Uterus (tissue), 4 donors: ENCODE measurements at places on chromosomes 2 and 18.

GRCh38 chr2:41989501-41990180 lies 58.2 kb upstream of the PKDCC start:
- H3K4me3 ChIP-seq = no peak overlapping the region
- H3K27me3 ChIP-seq = no peaks in the 10 kb centered on the region
- H3K27ac ChIP-seq = no peak overlapping the region
- no peak for DNase-seq
- no peaks in the 10 kb centered on the region for H3K4me1 ChIP-seq
- H3K36me3 ChIP-seq = no peaks in the 10 kb centered on the region

- no peak for DNase-seq
- H3K4me3 ChIP-seq = no peak overlapping the region
- peaks cover 12% of the 10 kb centered on the region for H3K4me1 ChIP-seq
- peaks cover 14% of the 10 kb centered on the region for H3K27me3 ChIP-seq
- no peak overlapping the region for H3K27ac ChIP-seq
- H3K36me3 ChIP-seq = no peaks in the 10 kb centered on the region
These were observed 1.2 kb upstream of the CHRND start for GRCh38 chr2:232524771-232525170.

GRCh38 chr2:189516546-189516945 lies 64.0 kb downstream of the SLC40A1 start:
- no peaks in the 10 kb centered on the region for H3K36me3 ChIP-seq
- no peak for DNase-seq
- no peak overlapping the region for H3K27ac ChIP-seq
- peaks cover 17% of the 10 kb centered on the region for H3K4me1 ChIP-seq

GRCh38 chr2:80429251-80429650 lies 124.7 kb upstream of the LRRTM1 start:
- H3K27ac ChIP-seq = no peak overlapping the region
- H3K4me1 ChIP-seq = no peaks in the 10 kb centered on the region
- H3K4me3 ChIP-seq = no peak overlapping the region
- H3K27me3 ChIP-seq = no peaks in the 10 kb centered on the region

GRCh38 chr18:75215663-75216062 lies 5.1 kb downstream of the TSHZ1 start:
- H3K4me1 ChIP-seq = peaks cover 4% of the 10 kb centered on the region
- H3K36me3 ChIP-seq = no peaks in the 10 kb centered on the region
- H3K27ac ChIP-seq = no peak overlapping the region
- H3K27me3 ChIP-seq = no peaks in the 10 kb centered on the region
- no peak overlapping the region for H3K4me3 ChIP-seq

GRCh38 chr2:242098445-242099128 lies 229.1 kb downstream of the RTP5 start:
- H3K36me3 ChIP-seq = no peaks in the 10 kb centered on the region
- H3K27me3 ChIP-seq = no peaks in the 10 kb centered on the region
- H3K4me3 ChIP-seq = no peak overlapping the region
- DNase-seq = no peak

DNA sequence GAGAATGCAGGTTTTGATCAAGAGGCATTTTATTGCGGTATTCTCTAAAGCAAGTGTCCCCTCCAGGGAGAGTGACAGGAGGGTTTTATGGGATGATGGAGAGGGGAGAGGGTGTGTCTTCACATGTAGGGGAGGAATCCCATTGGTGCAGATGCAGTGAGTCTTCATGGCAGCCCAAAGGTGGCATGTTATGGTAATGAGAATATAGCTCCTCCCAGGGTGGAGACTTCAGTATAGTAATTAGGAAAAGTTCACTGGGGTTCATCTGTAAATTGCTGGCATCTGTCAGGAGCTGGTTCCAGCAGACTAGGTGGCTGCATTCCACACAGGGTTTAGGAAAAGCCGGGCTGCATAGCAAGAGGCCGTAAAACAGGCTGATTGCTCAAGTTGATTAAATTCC lies 230.7 kb upstream of the CCDC68 start:
- no peak overlapping the region for H3K4me3 ChIP-seq
- H3K27me3 ChIP-seq = no peaks in the 10 kb centered on the region
- no peaks in the 10 kb centered on the region for H3K36me3 ChIP-seq
- H3K4me1 ChIP-seq = no peaks in the 10 kb centered on the region

DNA sequence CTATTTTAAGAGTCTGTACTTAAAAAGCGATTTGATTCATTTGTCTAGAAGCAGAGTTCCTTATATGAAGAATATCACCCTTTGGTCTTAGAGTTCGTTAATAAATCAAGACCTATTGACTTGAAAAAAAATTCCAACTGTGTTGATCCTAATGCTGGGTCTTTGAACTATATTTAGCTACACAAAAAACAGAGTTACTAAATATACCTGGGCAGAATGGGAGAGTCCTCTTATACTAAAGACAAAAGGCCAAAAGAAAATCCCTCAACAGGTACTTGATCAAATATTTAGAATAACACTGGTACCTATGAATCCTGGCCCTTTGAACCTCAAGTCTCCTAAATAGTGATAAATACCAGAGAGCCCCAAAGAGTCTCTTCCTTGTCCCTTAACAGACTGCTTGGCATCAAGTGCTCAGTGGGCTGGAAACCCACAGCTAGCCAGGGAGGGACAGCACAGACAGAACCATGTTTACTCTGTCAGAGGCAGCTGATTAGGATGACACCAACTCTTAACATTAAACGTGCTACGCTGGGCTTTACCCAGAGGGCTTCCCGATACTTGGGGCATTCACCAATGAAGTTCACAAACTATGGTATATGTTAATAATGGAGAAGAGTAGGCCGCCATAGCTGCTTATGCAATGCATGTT lies 95.1 kb downstream of the FIGN start:
- no peak for DNase-seq
- no peak overlapping the region for H3K27ac ChIP-seq
- no peak overlapping the region for H3K4me3 ChIP-seq
- no peaks in the 10 kb centered on the region for H3K27me3 ChIP-seq
- H3K36me3 ChIP-seq = no peaks in the 10 kb centered on the region

GRCh38 chr2:170812710-170813600 lies 3.7 kb upstream of the GAD1 start:
- no peak for DNase-seq
- H3K36me3 ChIP-seq = no peaks in the 10 kb centered on the region
- H3K4me1 ChIP-seq = peaks cover 15% of the 10 kb centered on the region
- no peak overlapping the region for H3K27ac ChIP-seq

DNA sequence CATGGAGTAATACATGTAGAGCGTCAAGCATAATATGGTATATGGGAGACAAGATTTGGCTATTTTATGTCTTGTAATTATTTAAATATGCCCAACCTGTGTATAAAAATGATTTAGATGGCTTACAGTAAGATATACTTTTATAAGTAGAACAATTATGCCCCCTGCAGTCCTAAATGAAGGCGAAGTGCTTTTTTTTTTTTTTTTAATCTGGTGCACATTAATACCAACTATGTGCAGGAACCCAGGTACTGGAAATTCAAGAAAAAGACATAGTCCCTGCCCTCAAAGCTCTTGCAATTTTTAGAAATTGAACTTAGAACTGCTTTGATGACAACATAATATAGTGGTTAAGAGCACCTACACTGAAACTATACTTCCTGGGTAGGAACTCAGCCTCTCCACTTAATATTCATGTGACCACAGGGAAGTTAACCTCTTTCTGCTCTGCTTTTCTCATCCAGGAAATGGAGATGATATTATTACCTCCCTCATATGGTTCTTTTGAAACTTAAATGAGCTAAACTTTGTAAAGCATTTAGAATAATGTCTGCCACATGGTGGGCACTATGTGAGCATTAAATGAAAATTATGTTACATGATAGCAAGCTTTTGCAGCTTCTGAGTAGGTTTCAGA lies 38.1 kb downstream of the AFTPH start:
- no peak overlapping the region for H3K27ac ChIP-seq
- no peak overlapping the region for H3K4me3 ChIP-seq
- no peaks in the 10 kb centered on the region for H3K4me1 ChIP-seq
- DNase-seq = no peak
- no peaks in the 10 kb centered on the region for H3K27me3 ChIP-seq

DNA sequence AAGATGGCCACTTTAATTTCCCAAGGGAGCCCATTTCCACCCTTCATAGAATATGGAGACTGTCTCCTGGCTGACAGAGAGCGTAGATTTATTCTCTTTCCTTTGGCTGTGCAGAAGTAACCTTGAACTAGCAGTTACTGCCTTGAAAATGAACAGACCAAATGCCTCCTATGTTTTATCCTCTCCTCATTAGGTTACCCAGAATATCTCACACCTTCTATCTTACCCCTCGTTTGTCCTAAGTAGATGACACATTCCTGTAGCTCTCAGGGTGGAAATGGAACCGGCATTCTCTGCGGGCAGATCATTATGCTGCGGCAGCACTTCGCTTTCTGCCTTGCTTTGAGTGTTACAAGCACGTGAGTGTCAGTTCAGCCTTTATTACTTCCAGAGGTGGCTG lies 336.5 kb downstream of the DCDC2C start:
- DNase-seq = no peak
- H3K4me3 ChIP-seq = no peak overlapping the region
- H3K36me3 ChIP-seq = peaks cover 3% of the 10 kb centered on the region

GRCh38 chr18:13216092-13216582 lies 2.4 kb upstream of the LDLRAD4 start:
- no peak overlapping the region for H3K27ac ChIP-seq
- peaks cover 4% of the 10 kb centered on the region for H3K4me1 ChIP-seq
- no peak overlapping the region for H3K4me3 ChIP-seq
- peak; percentile 69 for DNase-seq
- no peaks in the 10 kb centered on the region for H3K36me3 ChIP-seq
- H3K27me3 ChIP-seq = no peaks in the 10 kb centered on the region

- no peak overlapping the region for H3K27ac ChIP-seq
- no peaks in the 10 kb centered on the region for H3K36me3 ChIP-seq
- H3K27me3 ChIP-seq = no peaks in the 10 kb centered on the region
- no peak overlapping the region for H3K4me3 ChIP-seq
- DNase-seq = no peak
These were observed 409.2 kb upstream of the SPHKAP start for GRCh38 chr2:228590681-228591080.

DNA sequence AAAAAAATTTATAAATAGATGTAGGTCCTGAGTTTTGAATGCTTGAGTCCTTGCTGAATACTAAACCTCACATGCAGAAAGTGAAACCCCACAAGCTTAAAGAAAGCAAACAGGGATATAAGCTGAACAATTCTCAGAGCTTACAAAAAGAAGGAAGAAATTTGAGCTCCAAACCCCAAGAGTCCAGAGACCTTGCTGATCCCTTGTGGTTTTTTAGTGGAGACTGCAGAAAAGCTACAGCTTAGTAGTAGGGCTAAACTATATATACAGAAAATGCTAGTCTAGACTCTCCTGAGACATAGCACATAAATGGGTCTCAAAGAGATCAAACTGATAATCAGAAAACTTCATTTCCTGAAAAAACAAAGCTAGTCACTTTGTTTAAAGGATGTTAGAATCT lies 1548.1 kb upstream of the ZEB2 start:
- H3K4me1 ChIP-seq = no peaks in the 10 kb centered on the region
- no peaks in the 10 kb centered on the region for H3K36me3 ChIP-seq
- H3K4me3 ChIP-seq = no peak overlapping the region

DNA sequence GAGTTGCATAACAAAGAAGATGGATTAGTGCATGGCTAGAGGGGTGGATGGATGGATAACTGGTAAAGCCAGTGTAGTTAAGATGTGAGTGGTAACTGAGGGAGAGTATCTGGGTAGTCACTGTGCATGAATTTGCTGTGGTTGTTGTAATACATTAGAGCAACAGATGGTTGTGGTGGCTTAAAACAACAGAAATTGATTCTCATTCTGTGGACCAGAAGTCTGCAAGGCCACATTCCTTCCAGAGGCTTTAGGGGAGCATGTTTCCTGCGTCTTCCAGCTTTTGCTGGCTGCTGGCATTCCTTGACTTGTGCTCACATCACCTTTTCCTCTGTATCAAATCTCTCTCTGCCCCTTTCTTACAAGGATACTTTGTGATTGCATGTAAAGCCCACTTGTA lies 155.4 kb downstream of the ASB1 start:
- H3K4me3 ChIP-seq = no peak overlapping the region
- no peaks in the 10 kb centered on the region for H3K36me3 ChIP-seq
- no peak for DNase-seq
- no peaks in the 10 kb centered on the region for H3K27me3 ChIP-seq
- no peak overlapping the region for H3K27ac ChIP-seq

- no peak overlapping the region for H3K27ac ChIP-seq
- no peaks in the 10 kb centered on the region for H3K27me3 ChIP-seq
- no peaks in the 10 kb centered on the region for H3K4me1 ChIP-seq
- no peak for DNase-seq
- H3K4me3 ChIP-seq = no peak overlapping the region
- H3K36me3 ChIP-seq = no peaks in the 10 kb centered on the region
These were observed 332.8 kb upstream of the UBE2E3 start for GRCh38 chr2:180647621-180648020.

- H3K4me1 ChIP-seq = no peaks in the 10 kb centered on the region
- no peaks in the 10 kb centered on the region for H3K36me3 ChIP-seq
These were observed 126.7 kb upstream of the OTX1 start for GRCh38 chr2:62923881-62924280.

DNA sequence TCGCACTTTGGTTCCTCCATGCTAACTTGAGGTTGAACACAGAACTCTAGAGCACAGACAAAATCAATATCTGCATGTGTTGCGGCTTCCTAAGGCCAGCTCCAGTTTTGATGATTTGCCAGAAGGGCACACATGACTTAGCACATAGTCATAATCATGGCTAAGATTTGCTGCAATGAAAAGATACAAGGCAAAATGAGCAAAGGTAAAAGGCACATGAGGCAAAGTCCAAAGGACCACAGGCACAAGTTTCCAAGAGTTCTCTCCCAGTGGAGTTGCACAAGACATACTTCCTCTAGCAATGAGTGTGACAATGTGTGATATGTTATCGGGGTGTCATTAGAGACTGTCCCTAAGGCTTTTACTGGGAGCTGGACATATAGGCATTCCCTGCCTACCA lies 24.2 kb upstream of the CXXC1 start:
- no peaks in the 10 kb centered on the region for H3K4me1 ChIP-seq
- no peaks in the 10 kb centered on the region for H3K27me3 ChIP-seq
- DNase-seq = no peak
- H3K4me3 ChIP-seq = no peak overlapping the region
- no peak overlapping the region for H3K27ac ChIP-seq
- no peaks in the 10 kb centered on the region for H3K36me3 ChIP-seq

GRCh38 chr18:2933995-2934394 lies 78.9 kb downstream of the LPIN2 start:
- DNase-seq = no peak
- no peaks in the 10 kb centered on the region for H3K27me3 ChIP-seq
- no peaks in the 10 kb centered on the region for H3K4me1 ChIP-seq

GRCh38 chr2:104756118-104756517 lies 97.8 kb upstream of the POU3F3 start:
- no peak overlapping the region for H3K27ac ChIP-seq
- no peaks in the 10 kb centered on the region for H3K27me3 ChIP-seq
- H3K4me1 ChIP-seq = no peaks in the 10 kb centered on the region
- H3K36me3 ChIP-seq = no peaks in the 10 kb centered on the region
- no peak for DNase-seq

DNA sequence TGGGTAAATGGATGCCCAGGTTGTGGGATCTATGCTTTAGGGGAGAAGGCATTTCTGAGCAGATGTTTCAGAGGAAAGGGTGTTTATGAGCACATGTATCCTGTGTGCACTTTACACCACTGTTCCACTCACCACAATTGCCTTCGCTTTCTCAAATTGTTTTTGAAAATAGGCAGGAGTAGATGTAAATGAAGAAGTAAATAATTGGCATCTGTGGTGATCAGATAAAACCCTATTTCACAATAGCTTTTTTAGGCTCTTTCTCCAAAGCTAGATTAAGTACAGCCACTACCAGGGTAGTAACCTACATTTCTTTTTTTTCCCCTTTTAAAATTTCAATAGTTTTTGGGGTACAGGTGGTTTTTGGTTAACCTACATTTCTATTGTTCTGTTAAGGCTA lies 40.6 kb downstream of the TMEM178A start:
- no peaks in the 10 kb centered on the region for H3K4me1 ChIP-seq
- no peaks in the 10 kb centered on the region for H3K27me3 ChIP-seq
- no peak overlapping the region for H3K27ac ChIP-seq
- no peaks in the 10 kb centered on the region for H3K36me3 ChIP-seq
- no peak for DNase-seq
- no peak overlapping the region for H3K4me3 ChIP-seq
